Activated naive CD4-positive, alpha-beta T cell treated with anti-CD3 and anti-CD28 coated beads for 36 hours (primary cell): ENCODE measurements at places on chromosomes 6 and 20.

DNA sequence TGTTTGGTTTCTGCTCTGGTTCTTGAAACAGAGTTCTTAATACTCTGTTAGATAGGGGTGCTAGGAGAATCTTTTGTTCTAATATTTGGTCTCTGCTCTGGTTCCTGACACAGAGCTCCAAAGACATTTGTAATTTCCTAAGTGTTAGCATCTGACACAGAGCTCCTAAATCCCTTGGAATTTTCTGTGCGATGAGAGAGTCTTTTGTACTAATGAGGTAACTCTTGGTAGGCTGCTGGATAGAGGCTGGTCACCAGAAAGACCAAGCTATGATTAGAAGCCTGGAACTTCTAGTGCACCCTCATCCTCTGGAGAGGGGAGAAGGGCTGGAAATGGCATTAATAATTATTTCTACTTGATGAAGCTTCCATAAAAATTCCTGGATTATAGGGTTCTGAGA is 7.7 kb upstream of the CD109 start:
- DNase-seq = no peak

- no peak for DNase-seq
Observed at GRCh38 chr20:24181151-24181550, 192.6 kb upstream of the GGTLC1 start.

DNA sequence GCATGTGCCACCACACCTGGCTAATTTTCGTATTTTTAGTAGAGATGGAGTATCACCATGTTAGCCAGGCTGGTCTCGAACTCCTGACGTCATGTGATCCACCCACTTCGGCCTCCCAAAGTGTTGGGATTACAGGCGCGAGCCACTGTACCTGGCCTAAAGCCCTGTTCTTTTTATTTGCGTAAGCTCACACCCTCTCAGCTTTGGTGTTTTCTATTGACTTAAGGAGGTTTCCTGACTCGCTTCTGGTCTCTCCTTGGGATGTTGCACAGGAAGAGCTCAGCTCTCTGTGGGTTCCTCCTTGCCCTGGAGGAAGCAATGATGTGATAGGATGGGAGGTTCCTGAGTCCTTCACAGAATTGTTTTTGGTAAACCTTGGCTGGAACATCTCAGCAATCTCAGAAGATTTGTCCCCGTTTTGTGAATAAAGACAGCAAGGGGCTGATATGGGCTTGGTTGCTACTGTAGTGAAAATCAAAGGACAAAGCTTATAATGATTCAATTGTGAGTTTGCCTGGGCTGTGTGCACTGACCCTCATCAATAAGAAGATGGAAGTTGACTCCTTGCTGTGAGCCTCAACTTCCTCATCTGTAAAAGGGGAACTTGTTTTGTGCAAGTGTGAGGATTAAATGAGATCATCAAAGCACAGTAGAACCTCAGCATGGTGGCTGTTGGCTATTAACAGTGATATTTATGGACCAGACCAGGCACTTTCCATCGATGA is 27.0 kb downstream of the TOX2 start:
- DNase-seq = no peak

DNA sequence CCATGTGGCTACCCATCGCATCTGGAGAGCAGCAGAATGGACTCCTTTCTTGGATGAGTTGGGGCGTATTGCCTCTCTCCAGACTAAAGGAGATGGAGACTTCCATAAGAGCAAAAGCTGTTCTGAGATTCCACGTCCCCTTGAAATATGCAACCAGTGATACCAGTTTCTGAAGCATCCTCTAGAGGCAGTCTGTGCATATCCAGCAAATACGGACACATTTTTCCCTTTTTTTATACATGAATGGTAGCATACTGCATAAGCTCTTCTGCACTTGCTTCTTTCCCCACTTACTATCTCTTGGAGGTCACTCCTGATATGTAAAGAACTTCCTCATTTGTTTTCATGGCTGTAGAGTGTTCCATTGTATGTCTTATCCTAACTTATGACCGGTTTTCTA is 34.6 kb downstream of the TAF8 start:
- no peak for DNase-seq

DNA sequence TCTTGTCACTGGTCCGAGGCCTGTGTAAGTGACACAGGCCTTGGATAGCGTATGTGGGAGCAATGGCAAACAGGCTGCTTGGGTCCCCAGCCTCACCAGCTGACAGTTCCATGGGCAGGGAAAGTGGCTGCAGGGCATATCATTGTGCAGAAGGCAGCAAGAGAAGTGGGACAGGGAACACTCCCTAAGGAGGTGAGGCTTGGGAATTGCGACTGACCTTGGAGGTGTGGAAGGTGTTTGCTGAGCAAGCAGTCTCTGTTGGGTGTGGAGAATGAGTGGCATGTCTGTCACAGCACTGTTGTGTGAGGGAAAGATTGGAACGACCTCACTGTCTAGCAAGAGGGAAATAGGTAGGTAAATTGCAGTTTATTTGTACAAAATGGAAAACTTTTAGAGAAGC is 16.8 kb downstream of the POFUT1 start:
- DNase-seq = no peak

- DNase-seq = no peak
Observed at GRCh38 chr6:30760549-30760948, 16.2 kb upstream of the IER3 start.

- no peak for DNase-seq
Observed at GRCh38 chr6:78492351-78493017, 374.9 kb upstream of the IRAK1BP1 start.

DNA sequence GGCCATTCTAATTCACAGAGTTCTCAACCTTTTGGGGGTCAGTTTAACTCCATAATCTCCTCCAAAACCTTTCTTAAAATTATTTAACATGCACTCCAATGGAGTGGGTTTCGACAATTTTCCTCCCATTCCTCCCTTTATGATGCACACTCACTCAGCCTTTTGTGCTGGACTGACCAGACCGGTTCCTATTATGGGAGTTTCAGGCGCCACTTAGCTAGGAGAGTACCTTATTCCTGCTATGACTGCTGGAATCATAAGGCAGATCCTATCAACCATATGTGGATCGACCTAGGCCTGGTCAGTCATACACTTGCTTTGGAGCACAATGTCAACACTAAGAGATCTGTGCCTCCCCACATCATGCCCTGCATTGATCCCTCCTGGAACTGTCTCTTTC is 63.9 kb upstream of the MOCS1 start:
- no peak for DNase-seq

DNA sequence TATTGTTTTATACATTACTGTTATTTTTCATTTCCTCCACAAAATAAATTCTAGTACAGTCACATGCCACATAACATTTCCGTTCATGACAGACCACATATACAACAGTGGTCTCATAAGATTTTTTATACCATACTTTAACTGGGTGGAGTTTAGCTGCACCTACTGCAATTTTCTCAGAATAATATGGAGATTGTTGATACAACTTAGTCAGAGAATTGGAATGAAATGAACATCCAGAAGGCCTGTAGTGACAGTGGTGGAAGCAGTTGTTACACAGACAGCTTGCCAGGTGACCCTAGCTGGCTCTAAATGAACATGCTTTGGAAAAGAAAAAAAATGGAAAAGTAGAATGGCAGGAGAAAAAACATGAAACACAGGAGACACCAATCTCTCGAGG is 183.2 kb upstream of the TCF21 start:
- DNase-seq = no peak

GRCh38 chr6:168942646-168943045 is 311.0 kb downstream of the THBS2 start:
- DNase-seq = no peak

GRCh38 chr6:41439524-41440418 is 104.4 kb downstream of the NCR2 start:
- peak; percentile 64 for DNase-seq

DNA sequence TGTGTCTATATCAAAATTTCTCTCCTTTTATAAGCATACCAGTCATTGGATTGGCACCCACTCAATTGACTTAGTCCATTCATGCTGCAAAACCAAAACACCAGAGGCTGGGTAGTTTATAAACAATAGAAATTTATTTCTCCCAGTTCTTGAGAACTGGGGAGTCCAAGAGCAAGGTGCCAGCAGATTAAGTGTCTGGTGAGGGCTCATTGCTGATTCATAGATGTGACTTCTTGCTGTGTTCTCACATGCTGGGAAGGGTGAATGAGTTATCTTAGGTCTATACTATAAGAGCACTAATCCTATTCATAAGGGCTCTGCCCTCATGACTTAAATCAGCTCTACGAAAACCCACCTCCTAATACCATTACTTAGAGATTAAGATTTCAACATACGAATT is 501.4 kb downstream of the EPM2A start:
- no peak for DNase-seq

GRCh38 chr20:10501402-10501801 is 66.3 kb downstream of the SLX4IP start:
- DNase-seq = peak; percentile 17

- DNase-seq = no peak
Observed at GRCh38 chr20:34907616-34908469, 31.4 kb downstream of the ACSS2 start.

DNA sequence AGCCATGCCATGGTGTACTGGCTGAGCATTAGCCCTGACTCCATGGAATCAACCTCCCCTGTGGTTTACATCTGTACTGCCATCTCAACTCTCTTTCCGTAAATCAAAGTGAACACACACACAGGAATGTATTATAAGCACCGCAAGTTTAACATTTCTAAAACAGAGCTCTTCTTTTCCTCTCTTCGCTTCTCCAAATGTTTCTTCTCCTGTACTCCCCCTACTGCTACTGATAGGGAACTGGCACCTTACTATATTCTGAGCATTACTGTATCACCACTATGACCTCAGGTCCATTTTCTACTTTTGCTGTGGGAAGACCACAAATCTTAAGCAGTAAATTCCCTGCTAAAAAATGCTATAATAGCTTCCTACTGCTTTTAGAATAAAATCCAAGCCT is 101.2 kb downstream of the NUS1 start:
- DNase-seq = no peak

GRCh38 chr6:42043787-42044475 is 6.4 kb upstream of the TAF8 start:
- peak; percentile 98 for DNase-seq

DNA sequence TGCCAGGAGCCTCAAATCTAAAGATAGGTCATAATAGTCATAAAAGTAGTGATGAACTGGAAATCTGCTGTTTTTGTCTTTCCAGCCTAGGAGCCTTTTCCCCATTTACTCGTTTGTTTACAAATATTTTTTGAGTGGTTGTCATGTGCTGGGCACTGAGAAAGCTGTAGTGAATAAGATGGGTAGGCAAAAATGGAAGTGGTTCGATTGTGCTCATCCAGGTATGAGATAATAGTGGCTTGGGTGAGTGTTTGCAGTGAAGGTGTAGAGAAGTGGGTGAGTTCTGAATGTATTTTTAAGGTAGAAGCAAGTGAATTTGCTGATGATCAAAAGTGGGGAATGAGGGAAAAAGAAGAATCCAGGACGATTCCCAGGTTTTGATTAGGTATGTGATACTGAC is 53.0 kb downstream of the CARMIL1 start:
- DNase-seq = no peak

GRCh38 chr6:129115471-129115870 is 232.5 kb downstream of the LAMA2 start:
- no peak for DNase-seq

- DNase-seq = no peak
Observed at GRCh38 chr20:33729101-33729500, 2.7 kb upstream of the ZNF341 start.

GRCh38 chr6:149122850-149123821 is 194.4 kb upstream of the TAB2 start:
- no peak for DNase-seq

- DNase-seq = no peak
Observed at GRCh38 chr6:76876922-76877553, 586.3 kb downstream of the HTR1B start.

GRCh38 chr20:52963131-52963530 is 9.0 kb upstream of the TSHZ2 start:
- no peak for DNase-seq

- no peak for DNase-seq
Observed at GRCh38 chr6:141851063-141851462, 281.7 kb upstream of the GJE1 start.

- DNase-seq = no peak
Observed at GRCh38 chr20:57707849-57708693, 1.7 kb downstream of the PMEPA1 start.
